ENCODE measurements at places on chromosomes 5 and 9. TPM values are rescaled to one million over a fixed set of nuclear protein-coding genes. Genes with fewer than 3 reads are reported as not detected.

The SLC1A3 gene
- 16.9 TPM for total RNA-seq

The KIAA0825 gene
- 1.0 TPM for total RNA-seq

The SMIM33 gene
- not detected for total RNA-seq

The PPP1R26 gene
- total RNA-seq: 30.4 TPM

The MARVELD2 gene
- 42.0 TPM for total RNA-seq

The FOXD4 gene
- 0.36 TPM for total RNA-seq

The ADRA1B gene
- total RNA-seq: not detected

The TCOF1 gene
- 29.3 TPM for total RNA-seq

The MTX3 gene
- 34.9 TPM for total RNA-seq

The ROR2 gene
- 1.1 TPM for total RNA-seq

The FBN2 gene
- 182 TPM for total RNA-seq
